ENCODE measurements at places on chromosomes 12 and 14.

- DNase-seq = no peak
These were observed 7.4 kb downstream of the PKP2 start for GRCh38 chr12:32889011-32889760.

- DNase-seq = no peak
These were observed 3.6 kb downstream of the SMARCD1 start for GRCh38 chr12:50088577-50089335.

DNA sequence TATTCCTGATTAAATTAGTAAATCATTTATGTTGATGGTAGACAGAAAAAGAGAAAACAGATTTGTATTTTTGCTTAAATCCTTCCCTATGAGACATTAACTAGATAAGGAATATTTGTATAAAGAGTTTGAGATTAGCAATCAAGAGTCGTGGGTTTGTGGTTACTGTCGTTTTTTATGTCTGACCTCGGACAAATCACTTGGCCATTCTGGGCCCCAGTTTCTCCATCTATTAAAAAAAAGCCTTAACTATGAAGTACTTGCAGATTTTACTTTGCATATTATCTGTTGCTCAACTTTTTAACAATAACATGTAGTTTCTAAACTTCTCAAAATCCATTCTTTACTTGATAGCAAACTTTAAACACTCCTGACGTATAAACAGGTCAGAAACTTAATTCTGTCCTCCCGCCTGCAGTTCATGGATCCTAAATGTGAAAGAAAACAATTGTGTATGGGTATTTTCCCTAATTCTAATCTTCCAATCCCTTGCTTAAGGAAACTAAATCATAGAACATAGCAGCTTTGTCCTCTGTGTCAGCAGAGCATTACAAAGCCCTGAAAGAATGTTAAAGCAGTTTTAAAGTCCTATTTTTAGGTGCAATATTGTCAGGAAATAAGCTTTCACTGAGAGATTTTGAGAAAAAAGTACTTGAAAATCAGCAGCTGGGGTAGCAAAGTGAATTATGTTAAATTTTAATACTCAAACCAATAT, 118.2 kb downstream of the GPR135 start:
- no peak for DNase-seq

- DNase-seq = no peak
These were observed 191.4 kb upstream of the BCL2L14 start for GRCh38 chr12:11879306-11879705.

DNA sequence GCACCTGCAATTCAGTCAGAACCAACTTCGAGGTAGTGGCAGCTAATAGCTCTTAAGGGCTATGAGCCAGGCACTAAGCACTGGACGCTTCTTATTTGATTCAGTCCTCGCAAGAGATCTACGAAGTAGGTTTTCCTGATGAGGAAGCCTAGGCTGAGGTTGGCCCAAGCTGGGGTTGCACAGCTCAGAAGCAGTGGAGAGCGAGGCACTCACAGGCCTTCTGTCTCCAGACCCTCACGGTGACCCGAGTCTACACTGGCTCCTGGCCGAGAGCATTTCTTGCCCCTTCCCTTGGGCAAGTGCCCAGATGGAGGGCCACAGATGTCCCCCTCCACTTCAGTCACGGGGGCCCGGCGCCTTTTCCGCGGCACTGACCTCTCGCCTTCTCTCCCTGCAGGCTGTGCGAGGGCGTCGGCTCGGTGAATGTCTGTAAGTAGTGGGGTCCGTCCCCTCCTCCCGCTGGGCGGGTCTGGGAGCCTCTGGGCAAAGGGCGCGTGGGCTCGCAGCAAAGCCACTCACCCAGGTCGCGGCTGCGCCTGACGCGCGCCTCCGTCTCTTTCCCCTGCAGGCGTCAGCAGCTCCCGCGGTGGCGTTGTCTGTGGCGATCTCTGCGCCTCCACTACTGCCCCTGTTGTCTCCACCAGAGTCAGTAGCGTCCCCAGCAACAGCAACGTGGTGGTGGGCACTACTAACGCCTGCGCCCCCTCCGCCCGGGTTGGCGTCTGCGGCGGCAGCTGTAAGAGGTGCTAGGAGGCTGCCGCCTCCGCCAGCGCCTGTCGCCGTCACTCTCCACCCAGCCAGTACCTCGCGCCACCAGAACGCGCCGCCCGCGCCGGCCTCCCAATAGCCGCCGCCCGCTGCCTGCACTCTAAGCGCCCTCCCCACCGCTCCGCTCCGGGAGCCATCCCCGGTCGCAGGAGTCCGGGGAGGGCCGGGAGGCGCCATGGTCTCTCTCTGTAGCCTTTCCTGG, 13.1 kb downstream of the KRT83 start:
- DNase-seq = peak; percentile 21

DNA sequence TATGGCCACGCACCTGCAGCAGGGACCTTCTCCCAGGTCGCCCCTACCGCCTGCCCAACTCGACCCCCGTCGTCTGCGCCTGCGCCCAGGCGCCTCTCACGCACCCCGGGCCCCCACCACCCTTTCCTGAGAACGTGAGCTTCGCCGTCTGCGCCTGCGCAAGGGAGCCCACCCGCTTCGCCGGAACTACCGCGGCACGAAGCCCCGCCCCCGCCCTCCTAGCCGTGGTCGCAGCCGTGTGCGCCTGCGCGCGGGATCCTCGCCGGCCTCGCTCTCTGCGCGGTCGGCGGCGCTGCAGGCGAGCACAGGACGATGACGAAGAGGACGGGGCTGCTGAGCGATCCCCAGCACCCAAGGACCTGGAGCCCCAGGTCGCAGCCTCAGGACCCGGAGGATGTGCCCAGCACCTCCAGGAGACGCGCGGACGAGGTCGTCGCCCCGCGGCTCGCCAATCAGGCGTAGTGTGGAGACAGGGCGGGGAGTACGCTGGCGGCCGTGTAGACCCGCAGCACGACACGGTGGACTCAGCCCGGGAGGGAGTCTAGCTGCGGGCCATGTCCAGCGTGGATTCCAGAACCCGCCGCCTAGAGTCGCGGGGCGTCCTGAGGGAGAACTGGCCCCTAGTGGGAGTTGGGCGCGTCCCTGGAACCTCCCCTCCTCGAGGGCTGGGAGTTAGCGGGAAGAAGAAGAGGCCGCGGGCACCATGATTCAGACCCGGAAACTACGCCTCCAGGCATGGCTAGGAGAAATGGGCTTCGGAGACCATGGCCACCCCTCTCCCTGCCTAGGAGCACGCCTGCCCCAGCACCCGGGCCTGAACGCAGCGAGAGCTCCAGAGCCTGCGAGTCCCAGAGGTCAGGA, 1120.8 kb upstream of the TMEM132C start:
- DNase-seq = peak; percentile 49

- DNase-seq = no peak
These were observed 25.8 kb upstream of the STRAP start for GRCh38 chr12:15856097-15856982.

GRCh38 chr14:64947710-64948611, 5.4 kb upstream of the GPX2 start:
- DNase-seq = no peak

GRCh38 chr12:71438670-71439361, 782 bp upstream of the LGR5 start:
- no peak for DNase-seq

GRCh38 chr12:14950982-14951746, 10.2 kb downstream of the ARHGDIB start:
- DNase-seq = no peak

GRCh38 chr12:28278499-28278898, 88.2 kb downstream of the CCDC91 start:
- DNase-seq = no peak

DNA sequence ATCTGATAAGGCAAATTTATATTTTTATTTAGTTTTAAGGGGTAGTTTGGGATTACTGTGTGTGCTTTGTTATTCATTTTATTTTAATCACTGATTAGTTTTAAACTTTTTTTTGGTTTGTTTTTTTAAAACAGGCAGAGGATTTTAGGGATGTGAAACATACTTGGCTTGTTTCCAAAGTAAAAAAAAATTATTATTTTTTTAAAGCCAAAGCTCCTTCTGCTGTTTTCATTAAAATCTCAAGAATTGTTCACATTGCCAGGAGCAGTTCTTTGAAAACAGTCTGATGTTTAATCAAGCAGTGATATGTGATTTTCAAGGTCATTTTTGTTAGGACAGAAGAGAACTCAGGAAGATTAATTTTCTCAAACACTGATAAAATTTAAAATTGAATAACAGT, 11.2 kb downstream of the TTC8 start:
- DNase-seq = no peak

DNA sequence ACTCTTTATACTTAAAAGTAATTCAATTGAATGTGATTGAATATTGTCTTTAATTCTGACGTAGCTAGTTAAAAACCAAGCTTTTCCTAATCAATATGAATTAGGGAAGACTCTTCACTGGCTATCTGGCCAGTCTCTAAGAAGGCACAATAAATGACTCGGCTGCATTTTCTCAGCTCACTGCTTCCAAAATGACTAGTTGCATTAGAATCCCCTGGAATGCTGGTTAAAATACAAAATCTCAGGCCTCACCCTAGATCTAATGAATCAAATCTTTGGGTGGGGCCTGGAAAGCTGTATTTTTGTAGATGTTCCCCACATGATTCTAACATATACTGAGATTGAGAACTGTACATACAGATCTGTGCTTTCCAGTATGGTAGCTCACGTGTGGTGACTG, 242.1 kb downstream of the CHST11 start:
- no peak for DNase-seq

GRCh38 chr14:23406244-23406643, 1.8 kb downstream of the MYH6 start:
- DNase-seq = no peak

DNA sequence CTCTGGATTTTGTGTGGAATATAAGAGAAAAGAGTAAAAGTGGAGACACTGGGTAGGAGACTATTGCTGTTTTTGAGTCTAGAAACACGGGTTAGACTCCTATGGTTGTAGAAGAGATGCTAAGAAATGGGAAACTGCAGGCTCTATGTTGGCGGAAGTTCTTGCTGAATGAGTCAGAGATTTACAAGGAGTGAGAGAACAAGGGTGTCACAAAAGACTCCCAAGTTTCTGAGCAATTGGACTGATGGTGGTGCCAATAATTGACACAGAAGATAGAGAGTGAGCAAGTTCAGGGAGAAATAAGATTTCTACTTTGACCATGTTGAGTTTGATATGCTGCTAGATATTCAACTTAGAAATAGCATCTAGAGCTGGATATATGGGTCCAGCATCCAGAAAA, 2.6 kb upstream of the PRKD1 start:
- no peak for DNase-seq

DNA sequence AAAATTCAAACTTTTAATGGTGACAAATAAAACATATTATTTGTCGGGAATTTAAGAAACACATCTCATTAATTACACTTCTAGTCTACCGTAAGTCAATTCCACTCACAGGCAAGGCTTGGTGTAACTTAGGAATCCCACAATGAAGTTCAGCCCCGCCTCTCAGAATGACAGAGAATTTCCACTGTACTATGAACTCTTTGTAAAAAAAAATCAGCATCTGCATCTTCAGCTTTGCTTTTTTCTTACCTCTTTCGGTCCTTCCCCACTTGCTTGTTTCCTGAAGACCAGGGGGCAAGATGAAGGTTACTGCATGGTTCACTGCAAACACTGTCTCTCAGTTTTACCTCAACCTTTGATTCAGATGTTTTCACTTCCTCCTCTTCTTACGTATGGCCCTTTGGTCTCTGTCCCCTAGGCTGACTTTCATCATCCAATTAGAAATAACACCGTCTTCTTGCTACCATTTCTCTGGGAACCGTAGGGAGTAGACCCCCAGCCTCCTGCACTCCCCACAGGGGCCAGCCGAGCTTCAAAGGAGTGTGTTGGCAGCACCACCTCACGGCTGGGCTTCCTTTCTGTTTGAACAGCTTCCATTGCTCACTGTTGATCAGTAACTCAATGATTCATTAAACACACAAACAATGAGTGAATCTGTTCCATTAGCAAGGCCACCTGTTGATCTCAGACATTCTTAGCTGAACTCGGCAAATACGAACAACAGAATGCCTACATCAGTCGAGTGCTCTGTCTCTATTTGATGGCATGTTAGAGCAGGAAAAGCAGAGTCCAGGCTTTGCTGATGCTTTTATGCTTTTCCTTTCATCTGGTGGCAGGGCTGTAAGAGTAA, 343.0 kb downstream of the BMP4 start:
- DNase-seq = no peak

DNA sequence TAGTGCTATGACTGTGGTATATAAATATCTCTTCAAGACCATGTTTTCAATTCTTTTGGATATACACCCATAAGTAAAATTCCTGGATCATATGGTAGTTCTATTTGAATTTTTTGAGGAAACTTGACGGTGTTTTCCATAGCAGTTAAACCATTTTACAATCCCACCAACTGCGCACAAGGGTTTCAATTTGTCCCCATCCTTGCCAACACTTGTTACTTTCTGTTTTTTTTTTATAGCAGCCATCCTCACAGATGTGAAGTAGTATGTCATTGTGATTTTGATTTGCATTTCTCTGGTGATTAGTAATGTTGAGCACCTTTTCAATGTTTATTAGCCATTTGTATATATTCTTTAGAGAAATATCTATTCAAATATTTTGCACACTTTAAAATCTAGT, 14.5 kb upstream of the A2M start:
- DNase-seq = no peak

DNA sequence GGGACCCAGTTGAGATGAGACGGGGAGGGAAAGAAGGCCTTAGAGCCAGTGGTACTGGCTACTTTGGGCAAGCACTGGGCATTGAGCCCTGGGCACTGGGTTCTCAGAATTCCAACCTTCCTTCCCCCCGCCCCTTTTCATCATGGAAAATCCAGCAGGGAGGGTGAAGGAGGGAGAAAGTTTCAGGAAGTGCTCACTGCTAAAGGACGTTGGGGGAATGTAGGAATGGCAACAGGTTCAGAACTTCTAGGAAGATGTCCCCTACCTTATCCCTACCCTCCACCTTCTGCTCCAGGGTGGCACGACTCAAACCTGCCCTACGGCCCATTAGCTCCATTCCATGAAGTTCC, 4.2 kb upstream of the TNS2 start:
- DNase-seq = no peak

- DNase-seq = no peak
These were observed 93.8 kb downstream of the SLC38A6 start for GRCh38 chr14:61074852-61075251.

GRCh38 chr12:129036135-129036534, 182.9 kb downstream of the GLT1D1 start:
- no peak for DNase-seq

- no peak for DNase-seq
These were observed 231.0 kb downstream of the RBM19 start for GRCh38 chr12:113735131-113735530.

- DNase-seq = no peak
These were observed 804.5 kb downstream of the NRXN3 start for GRCh38 chr14:78974691-78975090.

GRCh38 chr14:58724702-58725101, 86.9 kb downstream of the DACT1 start:
- no peak for DNase-seq

DNA sequence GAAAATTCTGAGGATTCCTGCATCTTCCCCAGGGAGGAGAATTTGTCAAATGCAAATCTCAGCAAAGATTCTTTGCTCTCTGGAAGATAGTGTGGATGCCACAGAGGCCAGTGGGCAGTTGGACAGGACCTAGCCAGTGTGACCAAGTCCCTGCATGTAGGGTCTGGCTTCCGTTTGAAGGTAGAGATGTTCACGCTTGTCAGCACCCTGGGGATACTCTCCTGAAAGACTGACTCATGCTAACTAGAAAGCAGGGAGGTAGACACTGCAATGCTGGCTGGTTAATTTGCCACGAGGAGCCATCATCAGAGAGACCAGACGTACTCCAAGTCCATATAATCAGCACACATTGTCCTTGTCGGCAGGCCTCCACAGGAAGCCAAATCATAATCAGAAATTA, 130.1 kb downstream of the SAMD4A start:
- no peak for DNase-seq

- no peak for DNase-seq
These were observed 218.9 kb upstream of the SFSWAP start for GRCh38 chr12:131491916-131492490.
